ENCODE measurements at places on chromosomes 11 and 22.

- DNase-seq, result no peak
Observed at GRCh38 chr11:20627701-20628100, 28.3 kb downstream of the SLC6A5 start.

DNA sequence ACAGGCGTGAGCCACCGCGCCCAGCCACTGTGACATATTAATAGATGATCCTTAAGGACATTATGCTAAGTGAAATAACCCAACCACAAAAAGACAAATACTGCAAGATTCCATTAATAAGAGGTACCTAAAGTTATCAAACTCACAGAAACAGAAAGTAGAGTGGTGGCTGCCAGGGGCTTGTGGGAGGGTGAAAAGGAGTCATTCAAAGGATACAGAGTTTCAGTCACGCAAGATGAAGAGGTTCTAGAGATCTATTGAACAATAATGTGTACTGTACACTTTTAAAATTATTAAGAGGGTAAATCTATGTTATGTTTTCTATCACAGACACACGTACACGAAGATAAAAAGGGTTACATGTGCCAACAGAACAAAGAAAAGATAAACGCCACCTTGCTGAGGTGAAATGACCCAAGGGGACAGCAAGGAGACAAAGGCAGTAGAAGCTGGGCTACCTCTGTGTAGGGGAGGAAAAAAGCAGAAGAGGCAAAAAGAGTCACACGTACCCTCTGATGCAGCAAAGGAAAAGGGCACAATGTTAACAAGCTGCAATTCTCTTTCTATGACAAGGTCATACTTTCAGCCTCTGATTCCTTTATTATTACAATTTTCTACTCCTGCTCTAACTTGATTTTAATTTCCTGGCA lies 65.3 kb downstream of the AMBRA1 start:
- DNase-seq, result no peak

GRCh38 chr11:117497206-117497951 lies 169.7 kb downstream of the CEP164 start:
- DNase-seq, result no peak

GRCh38 chr22:48761546-48761945 lies 1066.1 kb downstream of the BRD1 start:
- peak; percentile 1 for DNase-seq

All from stimulated activated CD8-positive, alpha-beta memory T cell treated with anti-CD3 and anti-CD28 coated beads, Interleukin-4, amount 100 ng/mL, for 48 hours (primary cell).